ENCODE measurements at places on chromosomes 7 and 10.

GRCh38 chr7:107959527-107959898 lies 43.4 kb downstream of the LAMB1 start:
- DNase-seq: no peak

DNA sequence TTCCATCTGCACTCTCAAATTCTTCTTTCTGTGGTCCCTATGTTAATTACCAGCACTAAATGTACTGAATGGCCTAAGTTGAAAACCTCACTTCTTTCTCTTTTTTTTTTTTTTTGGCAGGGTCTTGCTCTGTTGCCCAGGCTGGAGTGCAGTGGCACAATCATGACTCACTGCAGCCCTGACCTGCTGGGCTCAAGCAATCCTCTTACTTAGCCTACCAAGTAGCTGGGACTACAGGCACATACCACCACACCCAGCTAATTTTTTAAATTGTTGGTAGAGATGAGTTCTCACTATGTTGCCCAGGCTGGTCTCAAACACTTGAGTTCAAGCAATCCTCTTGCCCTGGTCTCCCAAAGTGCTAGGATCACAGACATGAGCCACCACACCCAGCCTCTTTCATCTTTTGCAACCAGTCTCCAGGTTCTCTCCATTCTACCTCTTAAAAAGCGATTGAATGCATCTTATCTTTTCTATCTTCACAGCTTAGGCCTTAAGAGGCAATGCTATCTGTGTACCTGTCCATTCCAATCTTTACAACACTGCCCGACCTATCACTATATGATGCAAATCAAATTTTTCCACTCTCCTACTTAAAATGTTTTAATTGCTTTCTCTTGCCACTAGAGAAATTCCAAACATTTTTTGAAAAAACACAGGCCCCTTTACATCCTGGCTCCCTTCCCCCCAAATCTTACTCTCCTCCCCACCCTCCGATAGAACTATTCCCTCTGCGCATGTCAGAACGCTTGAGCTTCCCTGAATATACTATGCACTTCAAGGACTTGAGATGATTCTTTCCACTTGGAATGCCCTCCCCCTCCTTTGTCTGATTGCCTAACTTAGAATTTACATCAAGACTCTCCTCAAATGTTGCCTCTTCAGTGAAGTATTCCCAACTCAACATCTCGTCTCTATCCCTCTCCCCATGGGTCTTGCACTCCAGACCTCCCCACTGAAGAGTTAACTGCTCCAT lies 6.0 kb downstream of the ICA1 start:
- DNase-seq: no peak

DNA sequence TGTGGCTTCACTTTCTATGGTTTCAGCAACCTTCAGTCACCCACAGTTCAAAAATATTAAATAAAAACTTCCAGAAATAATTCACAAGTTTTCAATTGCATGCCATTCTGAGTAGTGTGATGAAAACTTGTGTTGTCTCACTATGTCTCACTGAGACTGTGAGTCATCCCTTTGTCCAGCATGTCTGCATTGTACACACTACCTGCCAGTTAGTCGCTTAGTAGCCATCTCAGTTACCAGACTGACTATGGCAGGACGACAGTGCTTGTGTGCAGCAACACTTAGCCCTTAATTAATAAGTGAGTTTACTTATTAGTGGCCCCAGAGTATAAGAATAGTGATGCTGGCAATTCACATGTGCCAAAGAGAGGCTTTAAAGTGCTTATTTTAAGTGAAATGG lies 22.5 kb downstream of the CCDC186 start:
- peak; percentile 71 for DNase-seq

DNA sequence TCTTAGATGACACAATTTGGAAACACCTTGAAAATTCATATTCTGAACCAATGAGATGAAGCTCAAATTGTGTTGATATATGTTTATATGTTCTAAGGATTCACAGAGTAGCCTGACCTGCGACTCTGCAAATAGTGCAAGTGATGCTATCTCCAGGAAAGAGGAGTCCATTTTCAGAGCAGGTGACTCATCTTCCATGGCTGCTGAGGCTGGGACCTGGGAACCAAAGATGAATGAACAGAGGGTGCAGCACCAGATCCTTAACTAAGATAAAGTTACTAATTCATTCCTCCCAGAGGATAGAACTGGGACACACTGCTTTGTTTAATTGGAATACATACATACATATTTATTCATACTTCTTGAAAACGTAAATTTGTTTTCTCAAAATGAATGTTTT lies 240.6 kb upstream of the SEMA3C start:
- peak; percentile 66 for DNase-seq

All from A172 (cell line).